CD4-positive, CD25-positive, alpha-beta regulatory T cell (primary cell): ENCODE measurements at places on chromosomes 1 and 21.

GRCh38 chr1:6026095-6026809 lies 19.4 kb upstream of the KCNAB2 start:
- peak; percentile 97 for DNase-seq

GRCh38 chr1:222909586-222909985 lies 94.7 kb downstream of the DISP1 start:
- no peak for DNase-seq

GRCh38 chr1:95146637-95147036 lies 29.5 kb downstream of the TLCD4 start:
- no peak for DNase-seq

DNA sequence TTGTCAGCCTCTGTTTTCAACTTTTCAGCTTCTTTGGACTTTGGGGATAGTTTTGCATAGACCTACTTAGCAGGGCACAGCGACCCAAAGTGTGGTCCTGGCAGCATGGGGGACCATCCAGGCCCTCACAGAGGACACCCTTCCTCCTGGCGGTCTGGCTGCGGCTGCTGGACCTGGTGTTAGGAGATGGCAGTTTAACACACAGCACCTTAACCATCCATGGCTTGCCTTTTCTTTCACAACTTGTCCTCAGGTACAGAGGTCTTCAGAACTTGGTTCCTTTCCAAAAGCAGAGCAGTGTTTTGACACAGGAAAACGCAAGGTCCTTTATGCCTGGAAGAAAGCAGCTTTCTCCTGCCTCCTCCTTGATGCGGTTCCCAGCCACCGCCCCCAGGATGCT lies 68.1 kb downstream of the RHOU start:
- DNase-seq, result no peak

DNA sequence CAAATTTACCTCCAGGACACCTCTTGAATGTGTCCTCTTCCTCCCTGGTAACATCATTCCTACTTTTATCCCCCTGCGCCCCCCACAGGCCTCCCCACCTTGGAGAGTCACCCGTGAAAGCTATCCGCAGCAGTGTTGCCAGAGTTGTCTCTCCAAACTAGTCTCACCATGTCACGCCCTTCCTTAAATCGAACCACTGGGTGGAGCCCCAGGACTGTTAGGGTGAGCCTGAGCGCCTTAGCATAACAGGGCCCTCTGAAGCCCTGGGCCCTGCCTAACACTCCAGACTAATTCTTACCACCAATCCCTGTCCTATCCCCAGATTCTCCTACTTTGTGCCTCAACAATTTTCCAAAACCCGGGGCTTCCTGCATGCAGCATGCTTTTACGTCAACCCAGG lies 35.0 kb downstream of the HSD3B2 start:
- no peak for DNase-seq

GRCh38 chr1:21368515-21369289 lies 71.2 kb upstream of the NBPF3 start:
- peak; percentile 56 for DNase-seq

DNA sequence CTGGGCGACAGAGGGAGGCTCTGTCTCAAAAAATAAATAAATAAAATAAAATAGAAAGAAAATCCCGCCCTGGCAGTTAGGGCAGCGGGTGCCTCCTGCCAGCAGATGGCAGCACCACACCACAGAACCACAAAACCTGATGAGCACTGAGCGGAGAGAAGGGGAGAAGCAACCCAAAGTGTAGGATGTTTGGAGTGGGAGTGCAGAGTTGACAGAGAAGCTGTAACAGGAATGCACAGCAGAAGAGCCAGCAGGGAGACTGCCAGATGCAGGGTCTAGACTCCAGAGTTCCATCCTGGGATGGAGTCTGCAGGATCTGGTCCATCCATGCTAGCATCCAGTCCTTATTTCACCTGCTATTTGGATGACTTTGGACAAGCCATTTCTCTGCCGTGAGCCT lies 29.7 kb upstream of the KIRREL1 start:
- peak; percentile 8 for DNase-seq

DNA sequence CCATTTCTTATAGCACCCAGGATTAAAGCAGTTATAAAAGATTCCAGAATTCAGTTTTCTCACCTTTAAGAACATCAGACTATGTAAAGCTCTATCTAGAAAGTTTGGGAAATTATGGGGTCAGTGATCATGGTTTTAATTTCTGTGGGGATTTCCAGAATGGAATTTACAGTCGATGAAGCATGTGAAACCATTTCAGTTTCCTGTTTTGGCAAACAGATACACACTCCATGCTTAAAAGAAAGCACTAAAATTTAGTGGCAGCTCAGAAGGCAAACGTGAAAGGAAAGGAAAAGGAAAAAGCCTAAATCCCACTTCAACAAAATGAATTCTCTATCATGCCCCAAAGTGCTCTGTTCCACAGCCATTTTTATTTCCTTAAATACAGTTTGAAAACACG lies 60.4 kb downstream of the FYB2 start:
- DNase-seq, result no peak

DNA sequence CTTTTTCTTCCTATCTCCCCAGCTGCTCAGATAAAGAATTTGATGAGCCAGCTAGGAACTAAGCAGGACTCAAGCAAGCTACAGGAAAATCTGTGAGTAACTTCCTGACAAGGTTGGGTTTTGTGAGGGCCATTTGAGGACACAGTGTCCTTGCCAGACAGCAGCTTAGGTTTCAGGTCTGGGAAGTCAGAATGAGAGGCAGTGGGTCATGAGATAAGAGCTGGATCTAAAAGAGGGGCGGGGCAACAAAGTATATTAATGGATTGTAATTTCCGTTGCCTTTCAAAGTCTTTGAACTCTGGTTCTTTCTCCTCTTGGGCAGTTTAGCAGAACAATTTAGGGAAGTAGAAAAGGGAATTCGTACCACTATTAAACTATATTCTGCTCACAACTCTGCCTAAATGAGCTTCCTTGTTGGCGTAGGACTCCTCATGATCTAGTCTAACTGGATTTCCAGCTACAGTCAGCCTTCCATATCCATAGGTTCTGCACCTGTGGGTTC lies 16.6 kb downstream of the STX12 start:
- no peak for DNase-seq

- no peak for DNase-seq
Observed at GRCh38 chr1:11383553-11384169, 95.3 kb upstream of the DISP3 start.

DNA sequence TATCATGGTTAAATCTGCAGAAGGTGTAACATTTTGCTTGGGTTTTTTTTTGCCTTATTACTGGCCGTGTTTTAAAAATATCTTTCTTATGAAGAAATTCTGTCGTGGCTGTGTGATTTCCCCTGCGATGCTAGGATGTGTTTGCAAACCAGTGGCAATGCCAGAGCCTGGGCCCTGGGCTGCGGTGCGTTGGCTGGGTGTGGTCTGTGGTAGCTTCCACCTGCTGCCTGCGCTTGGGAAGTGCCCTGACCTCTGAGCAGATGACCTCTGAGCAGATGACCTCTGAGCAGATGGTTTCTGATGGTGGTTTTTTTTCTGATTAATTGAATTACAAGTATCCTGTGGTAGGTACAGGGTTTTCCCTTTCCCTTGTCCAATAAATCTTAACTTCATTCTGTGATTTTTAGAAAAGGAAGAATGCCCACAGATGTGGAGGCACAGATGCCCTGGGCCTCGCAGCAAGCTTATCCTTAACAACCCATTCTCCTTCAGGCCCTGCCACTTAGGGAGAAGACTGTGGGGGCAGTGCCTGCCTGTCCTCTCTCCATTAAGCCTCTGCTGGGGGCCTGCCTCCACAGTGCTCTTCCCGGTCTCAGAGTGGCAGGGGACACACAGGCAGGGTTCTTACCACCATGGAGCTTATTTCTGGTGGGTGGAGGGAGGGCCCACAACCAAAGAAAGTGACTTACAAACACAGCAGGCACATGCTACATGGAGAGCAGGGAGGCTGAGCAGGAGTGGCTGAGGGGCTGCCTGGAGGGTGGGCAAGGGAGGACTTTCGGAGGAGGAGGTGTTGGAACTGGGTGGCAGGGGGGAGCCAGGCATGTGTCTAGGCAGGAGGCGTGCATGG lies 81.7 kb downstream of the PCBP3 start:
- no peak for DNase-seq

- DNase-seq, result no peak
Observed at GRCh38 chr21:31837041-31837440, 35.8 kb upstream of the HUNK start.

- DNase-seq, result no peak
Observed at GRCh38 chr1:17802164-17802563, 47.0 kb downstream of the ACTL8 start.

GRCh38 chr21:26288026-26288425 lies 117.5 kb upstream of the APP start:
- DNase-seq, result no peak

GRCh38 chr1:151509350-151510019 lies 1.7 kb upstream of the CGN start:
- no peak for DNase-seq

- no peak for DNase-seq
Observed at GRCh38 chr1:59564192-59564891, 250.4 kb upstream of the HOOK1 start.

GRCh38 chr1:158177700-158178450 lies 2.8 kb upstream of the CD1D start:
- no peak for DNase-seq

GRCh38 chr1:85550784-85551516 lies 29.6 kb upstream of the CCN1 start:
- no peak for DNase-seq

- DNase-seq, result no peak
Observed at GRCh38 chr1:99994496-99994895, 24.7 kb downstream of the SLC35A3 start.

DNA sequence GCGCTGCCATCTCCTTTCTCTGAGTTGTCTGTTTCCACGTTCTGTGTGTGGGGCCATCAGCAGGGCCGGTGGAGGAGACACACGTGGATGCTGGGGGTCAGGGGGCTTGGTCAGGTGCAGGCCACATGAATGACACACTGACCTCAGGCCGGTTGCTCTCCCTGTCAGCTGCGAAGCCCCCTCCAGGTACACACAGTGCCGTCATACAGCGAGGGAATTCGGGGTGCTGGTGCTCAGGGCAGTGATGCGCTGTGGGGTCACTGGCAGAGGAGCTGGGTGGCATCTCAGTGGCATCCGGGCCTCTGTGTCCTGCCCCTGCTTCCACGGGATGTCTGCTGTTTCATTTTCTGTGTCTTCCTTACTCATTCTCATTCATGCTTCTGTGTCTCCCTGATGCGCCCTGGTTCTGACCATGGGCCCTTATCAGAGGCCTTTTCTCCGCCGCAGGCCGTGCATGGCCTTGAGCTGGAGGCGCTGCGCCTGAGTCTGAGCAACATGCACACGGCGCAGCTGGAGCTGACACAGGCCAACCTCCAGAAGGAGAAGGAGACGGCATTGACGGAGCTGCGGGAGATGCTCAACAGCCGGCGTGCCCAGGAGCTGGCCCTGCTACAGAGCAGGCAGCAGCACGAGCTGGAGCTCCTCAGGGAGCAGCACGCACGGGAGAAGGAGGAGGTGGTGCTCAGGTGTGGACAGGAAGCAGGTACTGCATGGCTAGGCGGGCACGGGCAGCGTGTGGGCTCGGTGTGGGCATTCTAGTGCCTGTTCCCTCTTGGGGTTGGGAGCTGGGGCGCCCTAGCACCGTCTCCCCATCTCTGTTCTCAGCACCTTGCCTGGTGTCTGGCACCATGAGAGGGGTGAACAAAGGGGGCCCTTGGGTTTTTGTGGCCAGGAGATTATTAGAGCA lies 22.6 kb downstream of the PCNT start:
- no peak for DNase-seq
